ENCODE measurements at places on chromosomes 16 and 17.

DNA sequence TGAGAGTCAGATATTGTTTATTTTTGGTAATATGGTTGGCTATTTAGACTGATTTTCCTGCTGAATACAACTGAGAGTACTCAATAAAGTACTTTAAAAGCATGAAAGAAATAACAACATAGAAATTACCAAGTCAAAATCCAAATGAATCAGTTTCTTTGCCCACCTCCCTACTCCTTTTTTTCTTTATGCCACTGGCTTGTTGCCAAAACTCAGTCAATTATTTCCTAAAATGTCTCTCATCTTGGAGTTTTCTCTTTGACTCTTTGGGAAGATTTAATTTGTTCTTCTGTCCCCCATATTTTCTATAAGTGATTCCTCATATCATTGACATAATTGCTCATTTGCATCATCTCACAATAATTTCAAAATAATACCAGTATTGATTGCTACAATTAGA is 2.6 kb upstream of the OMG start:
- DNase-seq, result no peak

- no peak for DNase-seq
Observed at GRCh38 chr16:65644821-65645220, 523.0 kb upstream of the CDH11 start.

DNA sequence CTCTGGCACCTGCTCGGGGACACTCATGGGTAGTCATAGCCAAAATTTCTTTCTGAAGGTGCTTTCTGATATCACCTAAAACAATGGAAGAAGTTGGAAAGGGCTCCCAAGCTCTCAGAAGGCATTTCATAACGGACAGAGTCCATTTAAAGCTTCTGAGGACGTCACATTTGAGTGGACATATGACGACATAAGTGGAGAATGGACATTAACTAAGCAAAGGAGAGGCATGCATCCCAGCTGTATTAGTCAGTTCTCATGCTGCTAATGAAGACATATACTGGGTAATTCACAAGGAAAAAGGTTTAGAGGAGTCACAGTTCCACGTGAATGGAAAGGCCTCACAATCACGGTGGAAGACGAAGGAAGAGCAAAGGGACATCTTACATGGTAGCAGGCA is 260.2 kb upstream of the DYNLRB2 start:
- DNase-seq, result no peak

DNA sequence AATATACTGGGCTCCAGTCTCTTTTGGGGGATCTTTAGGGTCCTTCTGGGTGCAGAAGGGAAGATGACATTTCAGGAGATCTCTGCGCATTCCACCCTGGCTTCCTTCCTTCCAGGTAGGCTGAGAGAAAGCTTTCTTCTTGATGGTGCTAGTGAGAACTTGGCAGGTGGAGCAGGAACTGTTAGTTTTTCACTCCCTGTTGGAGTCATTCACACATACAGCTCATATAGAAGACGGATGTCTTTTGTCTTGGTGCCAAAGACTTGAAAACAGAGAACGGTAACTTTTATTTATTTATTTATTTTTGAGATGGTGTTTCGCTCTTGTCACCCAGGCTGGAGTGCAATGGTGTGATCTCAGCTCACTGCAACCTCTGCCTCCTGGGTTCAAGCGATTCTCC is 43.9 kb downstream of the PITPNC1 start:
- no peak for DNase-seq

GRCh38 chr16:70434484-70435260 is 4.2 kb downstream of the ST3GAL2 start:
- DNase-seq, result no peak

GRCh38 chr17:77887464-77888241 is 70.8 kb upstream of the TNRC6C start:
- no peak for DNase-seq

- DNase-seq, result no peak
Observed at GRCh38 chr16:81198635-81199034, 39.9 kb upstream of the BCO1 start.

DNA sequence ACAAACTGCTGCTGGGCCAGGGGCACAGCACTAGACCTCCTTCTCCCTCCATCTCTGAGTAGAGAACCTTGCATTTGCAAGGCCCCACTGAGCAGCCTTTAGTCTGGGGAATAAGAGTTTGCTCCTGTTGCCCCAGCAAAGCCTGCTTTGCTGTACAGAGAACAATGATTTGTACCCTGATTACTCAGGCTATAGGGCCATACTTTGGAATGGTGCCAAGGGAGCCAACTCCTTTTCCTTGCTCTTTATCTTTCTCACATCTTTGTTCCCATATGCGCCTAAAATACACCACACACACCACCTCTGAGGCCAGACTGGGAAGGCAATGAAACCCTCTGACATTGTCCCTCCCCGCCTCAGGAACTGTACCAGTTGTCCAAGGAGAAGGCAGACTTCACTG is 21.2 kb downstream of the LIG3 start:
- DNase-seq, result no peak

DNA sequence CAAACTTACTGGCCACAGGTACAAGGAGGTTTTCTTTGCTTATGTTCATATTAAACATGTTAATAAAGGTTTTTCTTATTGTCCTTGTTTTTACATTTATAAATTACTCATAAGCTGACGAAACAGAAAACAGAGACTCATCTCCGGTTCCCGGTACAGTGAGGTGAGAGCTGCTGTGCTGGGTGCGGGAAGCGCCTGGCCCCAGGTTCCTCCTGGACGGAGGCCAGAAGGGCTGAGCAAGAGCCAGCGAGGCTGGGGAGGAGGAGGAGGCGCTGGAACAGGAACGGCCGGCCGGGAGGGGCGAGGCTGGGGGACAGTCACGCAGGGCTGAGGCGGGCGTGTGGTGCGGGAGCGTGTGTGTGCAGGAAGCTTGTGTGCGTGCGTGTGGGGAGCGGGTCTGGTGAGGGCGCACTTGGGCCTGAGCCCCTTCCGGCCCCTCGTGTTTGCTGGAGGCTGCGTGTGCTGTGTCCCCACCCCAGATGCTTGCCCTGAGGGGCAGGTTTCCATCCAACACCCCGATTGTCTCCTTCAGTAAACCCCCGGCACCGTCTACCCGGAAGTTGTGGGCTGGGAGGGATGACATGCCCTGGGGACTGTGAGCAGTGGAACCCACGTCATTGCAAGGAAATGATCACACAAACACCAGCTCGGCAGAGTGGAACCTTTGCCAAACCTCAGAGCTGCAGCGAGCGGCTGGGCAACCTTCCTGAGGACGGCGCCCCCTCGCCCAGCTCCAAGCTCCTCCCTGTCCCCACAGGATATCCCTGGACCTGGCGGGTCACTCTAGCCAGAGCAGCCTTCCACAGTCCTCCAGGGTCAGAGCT is 19.5 kb downstream of the CD7 start:
- peak; percentile 83 for DNase-seq

- no peak for DNase-seq
Observed at GRCh38 chr16:81611721-81612120, 167.1 kb downstream of the CMIP start.

- no peak for DNase-seq
Observed at GRCh38 chr17:76867578-76868175, 527 bp upstream of the MGAT5B start.

- no peak for DNase-seq
Observed at GRCh38 chr17:8706431-8706830, 38.2 kb downstream of the CCDC42 start.

DNA sequence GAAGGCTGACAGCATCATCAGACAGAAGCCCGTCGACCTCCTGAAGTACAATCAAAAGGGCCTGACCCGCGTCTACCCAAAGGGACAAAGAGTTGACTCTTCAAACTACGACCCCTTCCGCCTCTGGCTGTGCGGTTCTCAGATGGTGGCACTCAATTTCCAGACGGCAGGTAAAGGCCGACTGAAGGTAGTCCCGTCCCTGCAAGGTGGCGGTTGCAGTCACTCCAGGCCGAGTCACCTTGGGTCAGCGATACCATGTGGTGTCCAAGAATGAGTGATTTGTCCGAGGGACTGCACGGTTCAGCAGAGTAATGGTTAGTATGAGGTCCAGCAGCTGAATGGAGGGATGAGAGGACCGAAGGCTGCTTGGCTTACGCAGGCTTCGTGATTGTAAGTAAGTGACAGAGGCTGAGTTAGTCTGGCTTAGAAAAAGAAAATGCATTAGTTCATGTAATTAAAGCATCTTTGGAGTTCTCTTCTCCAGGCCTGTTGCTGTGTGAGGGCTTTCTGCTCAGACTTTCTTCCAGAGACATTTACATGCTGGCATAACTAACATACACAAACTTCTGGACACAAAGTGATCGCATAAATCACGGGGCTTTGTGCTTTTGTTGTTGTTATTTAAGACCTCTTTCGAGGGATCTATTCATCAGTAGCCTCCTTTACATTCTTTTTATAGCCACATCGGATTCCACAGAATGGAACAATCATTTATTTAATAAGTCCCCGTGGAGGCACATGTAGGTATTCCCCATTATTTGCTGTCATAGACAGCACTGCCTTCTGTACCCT is 74.9 kb downstream of the SDR42E1 start:
- DNase-seq, result no peak

DNA sequence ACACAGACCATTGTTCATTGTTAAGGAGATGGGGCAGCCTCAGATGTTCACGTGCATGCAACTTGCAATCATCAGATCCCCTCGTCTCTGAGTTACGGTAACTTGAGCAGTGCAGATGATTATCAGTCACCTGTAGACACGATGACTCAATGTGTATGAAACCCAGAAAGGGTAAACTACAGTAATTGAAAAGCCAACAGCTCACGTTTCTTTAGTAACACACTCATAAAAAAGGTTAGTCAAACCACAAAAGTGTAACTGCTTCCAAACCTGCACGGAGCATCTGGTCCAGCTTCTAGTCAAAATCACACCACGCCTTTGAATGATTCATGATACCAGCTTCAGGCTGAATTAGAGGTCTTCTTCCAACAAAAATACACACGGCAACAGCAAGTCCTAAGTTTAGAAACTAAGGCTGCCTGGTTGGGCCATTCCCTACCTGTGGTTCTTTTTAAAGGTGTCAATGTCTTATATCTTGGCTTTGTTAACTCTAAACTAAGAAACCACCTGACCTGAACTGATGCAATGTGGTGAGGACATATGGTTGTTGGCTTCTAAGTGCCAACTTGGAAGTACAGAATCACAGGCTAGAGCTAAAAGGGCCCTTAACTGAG is 32.3 kb downstream of the GRB7 start:
- DNase-seq, result no peak

GRCh38 chr16:17105239-17105797 is 365.4 kb downstream of the XYLT1 start:
- no peak for DNase-seq

GRCh38 chr17:48523010-48523409 is 7.8 kb downstream of the HOXB1 start:
- no peak for DNase-seq

GRCh38 chr16:31507617-31507928 is 618 bp downstream of the RUSF1 start:
- no peak for DNase-seq

GRCh38 chr17:39776252-39776651 is 38.5 kb downstream of the GRB7 start:
- DNase-seq, result no peak

- no peak for DNase-seq
Observed at GRCh38 chr17:63420868-63421680, 25.0 kb downstream of the CYB561 start.

DNA sequence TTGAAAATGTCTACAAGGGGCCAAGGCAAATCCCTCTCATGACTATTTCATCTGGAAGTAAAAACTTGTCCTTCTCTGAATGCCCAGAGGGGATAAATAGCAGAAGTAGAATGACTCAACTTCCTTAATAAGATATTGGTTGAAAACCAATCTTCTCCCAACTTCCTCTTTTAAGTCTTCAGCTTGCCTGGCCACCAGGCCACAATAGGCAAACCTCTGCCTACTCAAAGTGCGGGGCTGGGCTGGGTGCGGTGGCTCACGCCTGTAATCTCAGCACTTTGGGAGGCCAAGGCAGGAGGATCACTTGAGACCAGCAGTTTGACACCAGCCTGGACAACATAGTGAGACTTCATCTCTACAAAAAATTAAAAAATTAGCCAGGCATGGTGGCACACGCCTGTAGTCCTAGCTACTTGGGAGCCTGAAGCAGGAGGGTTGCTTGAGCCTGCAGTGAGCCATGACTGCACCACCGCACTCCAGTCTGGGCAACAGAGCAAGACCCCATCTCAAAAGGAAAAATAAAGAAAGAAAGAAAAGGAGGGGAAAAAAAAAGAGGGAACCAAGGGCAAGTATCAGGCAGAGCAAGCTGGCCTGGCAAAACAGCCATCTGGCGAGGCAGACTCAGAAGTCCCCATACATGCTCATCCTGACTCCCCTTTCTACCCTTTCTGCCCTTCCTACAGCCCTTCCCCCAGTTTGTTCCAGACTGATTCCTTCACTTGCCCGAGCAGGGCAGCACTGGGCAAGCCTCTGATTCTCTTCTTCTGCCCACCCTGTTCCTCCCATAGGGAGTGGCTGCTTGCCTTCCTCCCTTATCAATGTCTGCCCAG is 20.6 kb downstream of the MAP3K14 start:
- DNase-seq, result no peak

- no peak for DNase-seq
Observed at GRCh38 chr16:4266372-4266771, 6.5 kb downstream of the TFAP4 start.

DNA sequence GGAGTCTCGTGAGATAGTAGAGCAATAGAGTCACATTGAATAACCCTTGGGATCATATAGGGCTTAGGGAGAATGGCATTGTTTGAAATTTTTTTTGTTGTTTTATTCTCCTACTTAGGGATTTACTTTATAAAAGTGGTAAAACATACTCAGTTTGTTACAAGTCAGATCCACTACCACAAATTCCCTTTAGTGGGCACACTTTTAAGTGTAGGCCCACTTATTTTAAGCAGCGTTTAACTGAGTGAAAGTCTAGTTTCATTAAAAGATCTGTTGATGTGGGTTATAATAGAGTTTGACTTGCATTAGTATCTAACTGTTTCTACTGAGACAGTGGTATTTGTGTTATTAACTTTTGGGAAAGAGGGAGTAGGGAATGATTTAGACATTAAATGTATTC is 49.3 kb downstream of the USP10 start:
- no peak for DNase-seq

- no peak for DNase-seq
Observed at GRCh38 chr16:10552281-10552680, 28.1 kb downstream of the EMP2 start.

DNA sequence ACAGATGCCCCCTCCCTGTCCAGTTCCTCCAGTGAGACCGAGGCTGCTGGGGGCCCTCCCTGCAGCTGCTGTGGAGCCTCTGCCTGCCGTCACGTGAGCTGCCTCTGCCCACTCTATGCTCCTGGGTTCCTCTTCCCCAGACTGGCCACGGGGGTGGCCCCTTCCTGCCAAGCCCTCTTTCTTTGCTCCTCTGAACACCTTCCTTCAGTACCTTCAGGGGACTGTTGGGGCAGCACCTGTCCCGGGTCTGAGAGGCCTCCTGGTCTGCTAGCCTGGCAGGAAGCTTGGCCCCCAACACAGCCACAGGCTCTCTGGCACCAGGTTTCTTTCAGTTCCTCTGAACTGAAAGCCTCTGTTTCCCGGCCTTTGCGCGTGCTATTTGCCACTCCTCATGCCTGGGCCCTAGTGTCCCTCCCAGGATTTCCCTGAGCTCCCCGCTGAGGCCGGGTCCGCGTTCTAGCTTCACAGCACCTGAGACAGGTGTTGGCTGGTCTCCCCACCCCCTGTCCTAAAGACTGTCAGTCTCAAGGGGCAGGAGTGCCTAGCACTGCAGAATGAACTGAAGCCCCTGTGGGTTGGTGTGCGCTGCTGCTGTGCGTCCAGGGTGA is 6.6 kb upstream of the ATP6V0C start:
- no peak for DNase-seq

GRCh38 chr17:66378296-66378695 is 75.9 kb downstream of the PRKCA start:
- DNase-seq, result no peak

GRCh38 chr17:75406222-75406615 is 741 bp upstream of the GRB2 start:
- DNase-seq, result no peak

Data from brain pericyte (primary cell).